ENCODE measurements at places on chromosomes 7 and 10.

DNA sequence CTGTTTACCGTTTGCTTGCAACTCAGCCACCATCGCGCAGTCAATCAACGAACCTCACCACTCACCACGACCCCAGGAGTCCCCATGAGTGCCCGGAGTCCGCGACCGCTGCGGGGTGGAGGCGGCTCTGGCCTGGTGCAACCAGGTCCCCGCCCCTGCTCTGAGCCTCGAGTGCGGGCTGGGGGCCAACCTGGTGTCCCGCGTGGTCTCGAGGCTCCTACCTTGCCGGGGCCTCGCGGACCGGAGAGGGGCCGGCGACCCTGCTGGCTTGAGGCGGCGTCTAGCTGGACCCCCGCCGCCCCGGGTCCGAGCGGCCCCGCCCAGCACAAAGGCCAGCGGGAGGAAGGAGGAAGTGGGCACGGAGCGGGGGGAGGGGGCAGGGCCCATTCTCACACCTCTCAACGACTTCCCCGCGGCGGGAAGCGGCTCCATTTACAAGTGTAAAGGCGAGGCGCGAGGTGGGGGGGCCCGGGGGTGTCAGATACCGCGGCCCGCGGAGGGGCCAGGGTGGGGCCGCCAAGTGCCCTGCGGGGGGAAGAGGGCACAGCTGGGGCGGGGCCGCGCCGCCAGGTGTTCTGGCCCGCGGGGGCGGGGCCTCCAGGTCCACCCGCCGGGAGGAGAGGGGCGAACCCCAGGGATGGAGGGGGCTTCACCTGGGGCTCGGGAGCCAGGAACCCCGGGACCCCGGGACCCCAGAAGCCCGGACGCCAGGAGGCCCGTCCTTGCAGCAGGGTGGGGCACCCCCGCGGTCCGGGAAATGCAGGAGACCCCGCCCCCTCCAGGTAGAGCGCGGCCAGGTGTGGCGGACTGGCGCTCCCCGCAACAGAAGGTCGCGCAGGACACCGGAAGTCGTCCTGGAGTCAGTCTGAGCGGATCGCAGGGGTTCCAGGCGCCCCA, 8.6 kb downstream of the CTBP2 start:
- no peak for DNase-seq

- no peak for DNase-seq
Observed at GRCh38 chr10:124340033-124340760, 78.5 kb downstream of the OAT start.

DNA sequence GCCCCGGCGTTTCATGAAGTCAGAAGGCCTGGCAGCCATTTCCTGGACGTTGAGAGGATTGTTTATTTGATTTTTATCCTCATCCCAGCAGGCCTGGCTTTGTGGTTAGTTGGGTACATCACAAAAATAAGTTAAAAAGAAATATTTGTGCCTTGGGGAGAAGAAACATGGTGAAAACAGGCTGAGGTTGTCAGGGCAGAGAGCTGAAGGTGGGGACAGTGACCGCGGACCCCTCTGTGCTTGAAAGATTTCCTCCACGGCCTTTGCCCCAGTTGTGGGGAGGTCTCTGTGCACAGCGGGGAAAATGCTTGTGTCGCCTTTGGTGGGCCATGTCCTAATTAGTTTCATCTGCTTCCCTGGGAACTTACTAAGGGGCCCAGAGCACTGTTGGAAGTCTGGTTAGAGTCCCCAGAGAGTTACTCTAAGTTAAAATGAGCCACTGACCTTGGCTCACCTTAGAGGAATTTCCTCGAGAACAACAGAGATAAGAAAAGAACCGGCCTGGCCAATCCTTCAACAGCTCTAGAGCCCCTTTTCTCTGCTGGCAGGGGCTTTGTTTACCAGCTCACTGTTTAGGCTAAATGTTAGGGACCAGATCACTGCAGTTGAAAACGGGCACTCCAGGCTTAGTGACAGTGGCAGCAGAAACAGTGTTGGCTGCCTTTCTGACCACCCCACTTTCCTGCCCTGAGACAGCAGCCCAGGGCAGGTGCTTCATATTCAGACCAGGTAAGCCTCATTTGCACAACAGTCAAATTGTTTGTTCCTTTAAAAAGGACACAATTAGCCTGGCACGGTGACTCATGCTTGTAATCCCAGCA, 37.9 kb downstream of the CRCP start:
- DNase-seq, result no peak

DNA sequence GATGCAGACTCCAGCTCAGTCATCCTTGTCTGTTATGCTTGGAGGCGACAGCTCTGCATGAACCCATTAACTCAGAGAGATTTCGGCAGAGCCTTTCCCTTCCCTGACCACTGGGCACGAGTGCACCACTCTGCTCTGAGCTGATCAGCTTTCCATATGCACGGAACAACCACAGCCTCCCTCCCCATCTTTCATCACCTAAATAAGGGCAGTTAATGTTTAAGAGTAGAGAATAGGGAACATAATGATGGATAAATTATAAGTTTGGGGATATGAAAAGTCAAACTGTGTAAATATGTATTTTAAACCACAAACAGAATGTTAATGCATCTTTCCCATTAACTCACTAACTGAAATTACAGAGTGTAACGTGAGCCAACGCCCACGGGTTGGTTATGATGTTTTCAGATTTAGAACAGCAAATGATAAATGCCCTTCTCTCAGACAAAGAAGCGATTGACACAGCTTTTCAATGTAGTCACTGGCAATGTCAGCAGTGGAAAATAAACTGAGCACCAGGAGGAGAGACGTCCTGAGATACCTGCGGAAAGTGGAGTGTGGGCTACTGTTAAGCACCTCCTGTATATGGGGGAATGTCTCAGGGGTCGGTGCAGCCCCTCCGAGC, 658.2 kb downstream of the LRMDA start:
- DNase-seq, result no peak

GRCh38 chr10:86730227-86730626, 26.2 kb upstream of the BMPR1A start:
- no peak for DNase-seq

DNA sequence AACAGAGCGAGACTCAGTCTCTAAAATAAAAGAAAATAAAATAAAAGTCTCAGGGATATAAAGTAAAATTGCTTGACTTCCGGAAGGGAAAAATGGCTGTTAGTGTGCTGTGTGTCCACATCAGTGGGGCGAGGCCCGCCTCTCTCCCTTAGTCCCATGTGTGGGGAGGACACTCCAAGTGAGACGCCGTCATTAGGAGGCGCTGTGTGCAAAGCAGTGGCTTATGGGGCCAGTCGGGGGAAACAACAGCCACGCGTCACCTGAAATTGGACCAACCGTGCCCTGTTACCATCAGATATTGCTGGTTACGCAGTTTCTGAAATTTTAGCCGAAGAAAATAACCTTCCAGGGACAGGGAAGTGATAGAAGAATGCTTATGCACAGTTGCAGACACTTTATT, 15.8 kb downstream of the SFXN4 start:
- DNase-seq, result no peak

GRCh38 chr7:92400013-92400412, 47.3 kb upstream of the GATAD1 start:
- DNase-seq, result no peak

- no peak for DNase-seq
Observed at GRCh38 chr10:55426138-55426537, 625.1 kb upstream of the PCDH15 start.

DNA sequence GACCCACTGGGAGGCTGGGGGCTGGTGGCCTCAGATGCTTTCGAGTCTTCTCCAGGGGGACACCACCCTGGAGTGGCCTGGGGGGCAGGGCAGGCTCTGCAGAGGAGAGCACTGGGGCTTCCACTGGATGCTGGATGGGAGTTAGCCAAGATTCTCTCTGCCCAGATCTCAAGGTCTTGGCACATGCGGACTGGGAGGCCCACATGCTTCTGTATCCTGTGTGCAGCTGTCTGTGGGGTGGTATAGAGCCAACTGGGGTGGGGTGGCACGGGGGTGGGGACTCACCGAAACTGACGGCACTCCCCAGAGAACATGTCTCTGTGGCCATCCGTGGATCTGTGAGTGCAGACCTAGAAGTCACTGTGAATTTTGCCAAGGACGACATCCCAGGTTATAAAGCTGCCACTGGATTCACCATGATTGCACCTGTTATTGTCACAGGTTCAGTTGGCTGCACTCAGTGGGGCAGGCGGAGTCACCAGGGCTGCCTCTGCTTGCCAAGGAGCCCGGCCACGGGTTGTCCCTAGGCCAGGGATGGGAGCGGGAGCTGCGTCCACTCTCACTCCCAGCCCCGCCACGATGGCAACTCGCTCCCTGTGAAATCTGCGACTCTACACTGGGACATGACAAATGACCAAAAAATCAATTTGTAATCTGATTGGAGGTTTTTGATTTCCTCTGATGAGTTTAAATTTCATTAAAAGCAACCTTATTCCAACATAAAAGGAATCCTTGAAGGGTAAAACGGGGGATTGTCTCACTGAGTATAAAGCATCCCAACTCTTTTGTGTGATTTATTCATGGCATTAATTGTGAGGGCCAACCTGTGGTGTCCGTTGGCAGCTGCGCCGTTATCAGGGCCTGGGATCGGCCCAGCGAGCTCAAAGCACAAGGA, 131.3 kb downstream of the EBF3 start:
- no peak for DNase-seq

DNA sequence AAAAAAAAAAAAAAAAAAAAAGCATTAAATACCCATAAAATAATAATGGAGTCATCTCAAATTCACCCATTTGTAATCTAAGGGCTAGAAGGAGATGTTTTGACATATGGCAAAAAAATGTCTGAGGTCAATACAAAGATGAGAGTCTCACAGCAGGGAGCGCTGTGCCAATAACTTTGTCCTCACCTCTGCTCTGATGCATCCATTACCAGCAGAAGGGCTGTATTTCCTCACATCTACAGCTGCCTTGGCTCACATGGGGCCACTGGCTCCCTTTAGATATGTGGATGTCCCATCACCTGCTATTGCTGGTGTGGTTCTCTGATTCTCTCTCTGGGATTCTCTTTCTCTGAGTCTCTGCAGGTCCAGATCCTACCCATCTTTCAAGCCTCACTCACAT, 90.3 kb upstream of the FAM133B start:
- no peak for DNase-seq

GRCh38 chr10:119139464-119140067, 25.9 kb downstream of the SFXN4 start:
- no peak for DNase-seq

DNA sequence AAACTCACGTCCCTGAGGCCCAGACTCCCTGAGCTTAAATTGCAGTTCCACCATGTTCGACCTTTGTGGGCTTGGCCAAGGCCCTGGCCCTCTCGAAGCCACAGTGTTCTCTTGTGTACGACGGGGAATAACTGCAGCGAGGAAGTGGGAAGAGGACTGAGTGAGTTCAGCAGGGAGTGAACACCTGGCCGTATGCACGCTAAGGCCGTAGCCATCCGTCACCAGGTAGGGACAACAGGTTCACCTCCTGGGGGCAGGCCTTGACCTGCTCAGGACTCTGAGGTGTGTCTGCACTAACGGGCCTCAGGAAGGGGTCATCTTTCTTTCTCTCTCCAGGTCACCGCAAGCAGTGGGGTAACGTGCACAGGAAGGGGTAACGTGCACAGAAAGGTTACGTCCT, 67.2 kb upstream of the CTBP2 start:
- DNase-seq, result no peak

- no peak for DNase-seq
Observed at GRCh38 chr10:101065481-101066145, 3.8 kb downstream of the KAZALD1 start.

DNA sequence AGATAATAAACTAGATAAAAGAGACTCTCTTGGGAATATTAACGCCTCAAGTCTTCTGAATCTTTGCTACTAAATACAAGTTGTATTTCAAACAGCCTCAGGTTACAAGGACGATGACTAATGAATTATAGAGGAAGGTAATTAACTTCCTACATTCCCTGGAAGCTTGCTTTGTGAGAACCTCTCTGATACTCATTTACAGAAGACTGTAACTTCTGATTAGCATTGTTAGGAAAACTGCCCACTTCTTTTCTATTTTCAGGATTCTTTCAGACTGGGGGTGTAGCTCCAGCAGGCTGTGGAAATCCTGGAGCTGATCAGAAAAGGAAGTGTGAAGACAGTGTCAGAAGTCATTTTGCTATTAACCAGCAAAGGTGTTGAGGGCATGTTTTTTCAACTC, 316.7 kb upstream of the NPSR1 start:
- DNase-seq, result no peak

DNA sequence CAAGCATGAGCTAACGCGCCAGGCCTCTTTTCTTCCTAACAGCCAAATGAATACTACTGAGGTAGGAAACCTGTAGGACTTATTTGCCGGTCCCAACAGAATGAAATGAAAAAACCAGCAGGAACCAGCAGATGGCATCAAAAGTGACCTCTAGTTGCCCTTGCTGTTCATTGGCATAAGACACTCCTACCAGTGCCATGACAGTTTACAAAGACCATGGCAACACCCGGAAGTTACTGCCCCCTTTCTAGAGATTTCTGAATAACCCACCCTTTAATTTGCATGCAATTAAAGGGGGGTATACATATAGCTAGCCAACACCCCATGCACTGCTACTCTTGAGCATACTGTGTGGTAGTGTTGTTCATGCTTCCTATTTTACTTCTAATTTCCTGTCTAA, 65.2 kb downstream of the ATE1 start:
- DNase-seq, result no peak

All from HS-5 (cell line).